NB4 (cell line): ENCODE measurements at places on chromosomes 5 and 9.

DNA sequence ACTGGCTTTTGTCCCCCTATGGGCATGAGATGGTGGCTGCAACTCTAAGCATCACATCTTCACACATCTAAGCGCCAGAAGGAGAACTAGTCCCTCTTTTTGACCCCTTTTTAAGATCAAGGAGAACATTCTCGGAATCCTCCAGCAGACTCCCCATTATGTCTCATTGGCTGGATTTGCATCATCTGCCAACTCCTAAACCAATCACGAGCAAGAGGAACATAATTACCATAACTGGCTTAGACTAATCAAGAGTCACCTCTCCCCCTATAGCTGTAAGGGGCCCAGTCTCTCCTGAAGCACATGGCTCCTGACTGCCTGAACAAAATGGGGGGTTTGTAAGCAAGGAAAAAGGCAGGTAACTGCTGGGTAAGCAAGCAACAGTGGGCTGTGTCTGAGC, 68.5 kb upstream of the IQGAP2 start:
- DNase-seq: no peak

GRCh38 chr9:78280982-78281668, 15.8 kb upstream of the PSAT1 start:
- no peak for DNase-seq

DNA sequence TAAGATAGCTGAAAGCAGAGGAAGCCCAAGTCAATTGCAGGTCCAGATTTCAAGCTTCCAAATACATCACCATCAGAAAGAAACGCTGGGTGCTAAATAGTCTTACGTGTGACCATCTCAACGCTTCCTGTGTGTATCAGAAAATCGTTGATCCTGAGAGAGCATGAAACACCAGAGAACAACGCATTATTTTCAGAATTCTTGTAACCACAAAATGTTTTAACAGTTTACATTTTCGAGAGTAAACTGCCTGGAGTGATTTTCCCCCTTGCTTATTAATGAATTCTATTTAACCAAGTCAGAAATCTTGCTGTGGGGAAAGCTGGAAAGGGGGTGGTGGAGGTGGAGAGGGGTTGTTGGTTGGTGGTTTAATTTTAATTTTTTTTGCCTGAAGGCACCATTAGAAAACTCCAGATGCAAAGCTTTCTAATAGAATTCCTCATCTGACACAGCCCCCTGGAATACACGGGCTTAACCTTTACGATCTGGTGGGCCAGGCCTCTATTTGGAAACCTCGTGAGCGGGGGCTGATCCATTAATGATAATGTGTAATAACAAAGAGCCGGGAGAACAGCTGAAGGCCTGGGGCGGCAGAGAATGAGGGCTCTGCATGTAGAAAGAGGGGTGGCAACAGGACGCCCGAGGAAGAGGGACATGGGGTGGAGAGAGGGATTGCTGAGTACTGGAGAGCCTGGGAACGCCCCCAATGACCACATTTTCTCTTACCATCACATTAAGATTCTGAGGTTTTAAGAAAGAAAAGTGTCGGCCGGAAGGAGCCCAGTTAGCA, 124.5 kb upstream of the NFIB start:
- no peak for DNase-seq

DNA sequence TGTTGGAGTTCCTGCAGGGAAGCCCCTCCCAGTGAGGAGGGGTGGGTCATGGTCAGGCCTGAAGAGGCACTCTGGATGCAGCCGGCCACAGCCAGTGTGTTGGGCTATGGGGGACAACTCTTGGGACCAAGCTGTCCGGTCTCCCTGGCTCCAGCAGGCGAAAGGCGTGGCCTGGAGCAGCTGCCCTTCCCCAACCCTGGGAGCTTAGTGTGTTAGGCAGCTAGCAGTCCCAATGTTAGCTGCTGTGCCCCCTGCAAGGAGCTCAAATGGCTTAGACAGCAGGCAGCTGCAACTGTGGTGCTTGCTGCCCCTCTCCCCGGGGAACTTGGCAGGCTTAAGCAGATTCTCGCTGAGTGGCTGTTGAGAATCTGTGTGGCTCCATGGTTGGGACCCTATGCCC, 67.5 kb upstream of the ACTBL2 start:
- DNase-seq: no peak

GRCh38 chr5:62306323-62306895, 403 bp downstream of the KIF2A start:
- no peak for DNase-seq

- DNase-seq: no peak
These were observed 892 bp downstream of the SMIM32 start for GRCh38 chr5:136192015-136192525.

DNA sequence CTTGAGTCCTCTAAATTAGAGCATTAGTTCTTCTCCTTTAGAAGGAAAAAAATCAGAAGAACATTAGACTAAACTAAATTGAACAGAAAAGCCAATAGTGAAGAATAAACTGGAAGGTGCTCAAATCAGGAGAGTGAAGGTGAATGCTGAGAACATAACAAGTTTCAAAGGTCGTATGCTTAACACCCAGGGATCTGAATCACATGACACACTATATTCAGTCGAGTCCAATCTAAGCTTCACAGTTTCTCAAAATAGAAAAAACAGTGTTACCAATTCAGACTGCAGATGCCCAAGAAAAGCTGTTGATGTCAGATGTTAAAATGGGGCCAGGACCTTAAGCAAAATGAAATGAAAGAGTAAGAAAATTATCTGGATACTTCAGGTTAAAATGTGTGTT, 614.5 kb downstream of the EFNA5 start:
- no peak for DNase-seq

DNA sequence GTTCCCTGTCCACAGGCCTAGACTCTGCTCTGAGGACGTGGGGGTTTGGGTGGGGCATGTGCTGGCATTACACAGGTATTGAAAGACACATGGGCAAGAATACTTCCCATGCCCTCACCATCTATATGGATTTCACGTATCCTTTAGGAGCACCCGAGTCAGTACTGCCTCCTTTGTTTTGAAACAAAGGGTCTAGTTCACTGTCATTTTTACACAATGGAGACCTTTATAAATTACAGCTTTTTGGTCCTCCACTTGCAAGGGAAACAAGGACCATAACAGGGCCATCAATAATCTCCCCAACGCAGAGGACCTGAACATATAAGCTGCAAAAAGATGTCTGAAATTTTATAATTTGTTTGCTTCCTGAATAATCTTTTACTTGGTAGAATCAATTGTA, 24.9 kb upstream of the CRHBP start:
- DNase-seq: no peak

DNA sequence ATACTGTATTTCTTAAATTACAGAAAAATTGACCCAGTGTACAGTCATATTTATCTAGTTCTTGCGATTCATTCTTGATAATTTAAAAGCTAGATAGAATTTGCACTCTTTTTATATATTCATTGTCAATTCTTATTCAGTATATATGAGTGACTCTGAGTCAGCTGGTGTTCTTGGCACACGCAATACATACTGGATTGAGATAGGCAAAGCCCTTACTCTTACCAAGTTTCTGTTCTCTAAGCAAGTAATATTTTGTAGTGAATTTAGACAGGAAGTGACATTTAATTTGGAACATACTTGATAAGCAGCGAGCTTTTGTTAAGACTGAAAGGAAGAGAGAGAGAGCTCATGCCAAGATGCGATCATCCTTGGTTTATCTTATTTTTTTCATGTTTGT, 57.7 kb downstream of the GPBP1 start:
- no peak for DNase-seq

GRCh38 chr9:135065151-135065550, 22.3 kb upstream of the OLFM1 start:
- no peak for DNase-seq

DNA sequence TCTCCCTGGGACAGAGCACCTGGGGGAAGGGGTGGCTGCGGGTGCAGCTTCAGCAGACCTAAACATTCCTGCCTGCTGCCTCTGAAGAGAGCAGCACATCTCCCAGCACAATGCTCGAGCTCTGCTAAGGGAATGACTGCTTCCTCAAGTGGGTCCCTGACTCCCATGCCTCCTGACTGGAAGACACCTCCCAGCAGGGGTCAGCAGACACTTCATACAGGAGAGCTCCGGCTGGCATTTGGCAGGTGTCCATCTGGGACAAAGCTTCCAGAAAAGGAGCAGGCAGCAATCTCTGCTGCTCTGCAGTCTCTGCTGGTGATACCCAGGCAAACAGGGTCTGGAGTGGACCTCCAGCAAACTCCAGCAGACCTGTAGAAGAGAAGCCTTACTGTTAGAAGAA, 77.2 kb downstream of the SLCO6A1 start:
- DNase-seq: no peak

GRCh38 chr9:20271096-20271495, 351.2 kb downstream of the MLLT3 start:
- no peak for DNase-seq

DNA sequence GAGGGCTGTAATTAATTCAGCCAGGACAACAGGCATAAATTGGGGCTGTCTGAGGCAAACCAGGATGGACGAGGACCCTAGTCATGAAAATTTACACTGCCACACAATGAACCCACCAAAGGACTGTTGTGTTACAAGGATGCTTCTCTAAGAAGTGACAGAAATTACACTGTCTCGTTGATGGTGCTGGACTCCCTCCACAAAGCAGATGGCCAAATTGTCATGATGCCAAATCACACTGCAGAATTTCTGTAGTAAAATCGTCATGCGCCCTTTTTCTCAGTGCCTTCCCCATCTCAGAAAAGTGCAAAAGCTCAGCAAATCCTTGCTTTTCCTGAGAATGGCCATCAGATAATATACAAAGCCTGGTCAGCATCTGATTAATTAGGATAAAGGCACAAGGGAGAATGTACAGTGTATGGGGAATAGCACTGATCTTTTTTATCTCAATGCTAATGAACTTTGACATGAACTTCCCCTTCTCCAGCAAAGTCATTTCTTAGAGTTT, 545.8 kb downstream of the CSNK1G3 start:
- DNase-seq: peak; percentile 4
